NCI-H2171 (cell line): ENCODE measurements at places on chromosomes 2 and 18.

GRCh38 chr2:238141541-238142318, 3.3 kb downstream of the KLHL30 start:
- DNase-seq: no peak

GRCh38 chr2:88530081-88530480, 77.6 kb upstream of the FOXI3 start:
- DNase-seq: no peak

GRCh38 chr2:39221459-39221858, 22.3 kb downstream of the CDKL4 start:
- no peak for DNase-seq

- DNase-seq: no peak
These were observed 419.4 kb downstream of the MEIS1 start for GRCh38 chr2:66854298-66854697.

- no peak for DNase-seq
These were observed 15.7 kb upstream of the AMMECR1L start for GRCh38 chr2:127901339-127902056.

DNA sequence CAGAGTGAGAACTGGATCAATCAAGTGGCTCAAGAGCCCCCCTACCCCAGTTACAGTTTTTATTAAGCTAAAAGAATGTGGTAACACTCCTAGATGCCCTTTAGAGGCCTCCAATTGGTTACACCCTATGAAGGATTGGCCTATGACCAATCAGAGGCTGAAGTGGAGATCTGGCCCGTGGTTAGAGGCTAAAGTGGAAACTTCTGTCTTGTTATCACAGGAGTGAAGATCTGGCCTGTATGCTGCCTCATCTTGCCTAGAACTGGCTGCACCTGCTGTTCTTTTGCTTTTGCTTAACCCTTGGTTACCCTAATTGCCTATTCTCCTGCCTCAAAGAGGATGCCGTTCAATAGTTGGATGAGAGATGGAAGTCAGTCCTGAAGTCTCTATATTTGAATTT, 100.1 kb upstream of the MAP2 start:
- DNase-seq: no peak

DNA sequence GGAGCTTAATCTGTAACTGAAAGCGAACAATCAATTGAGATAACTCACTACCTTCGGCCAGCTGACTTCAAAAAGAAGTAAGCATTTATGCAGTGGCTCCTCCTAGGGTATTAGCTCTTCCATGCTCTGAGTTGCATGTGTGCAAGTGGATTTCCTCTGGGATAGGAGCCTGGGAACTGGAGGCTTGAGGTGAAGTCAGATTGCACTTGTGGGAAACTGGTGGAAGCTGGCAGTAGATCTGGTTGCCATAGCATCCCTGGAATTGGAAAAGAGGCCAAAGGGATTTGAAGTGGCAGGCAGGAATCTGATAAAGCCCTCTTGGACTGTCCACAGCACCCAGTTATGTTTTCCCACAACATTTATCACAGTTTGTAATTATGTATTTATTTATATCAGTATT, 50.6 kb upstream of the FMNL2 start:
- no peak for DNase-seq

GRCh38 chr2:237404413-237404812, 9.6 kb downstream of the COL6A3 start:
- no peak for DNase-seq
